ENCODE measurements at places on chromosomes 13 and 19.

DNA sequence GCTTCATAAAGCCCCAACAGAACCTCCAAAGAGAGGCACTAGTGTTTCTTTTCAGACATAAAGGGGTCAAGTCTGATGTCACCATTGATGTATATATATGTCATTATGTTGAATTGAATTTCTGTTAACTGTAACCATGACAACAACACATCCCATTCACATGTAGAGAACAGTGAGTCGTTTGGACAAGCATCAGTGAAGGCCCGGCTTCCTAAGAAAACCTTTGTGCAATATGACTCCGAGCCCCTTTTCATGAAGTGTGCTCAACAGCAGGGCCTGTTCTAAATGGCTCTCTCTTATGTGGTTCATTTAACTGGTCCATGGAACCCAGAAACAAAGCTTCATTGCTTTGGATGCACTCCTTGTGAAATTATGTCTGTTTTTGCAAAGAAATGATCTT is 67.2 kb upstream of the UBL3 start:
- no peak for DNase-seq

DNA sequence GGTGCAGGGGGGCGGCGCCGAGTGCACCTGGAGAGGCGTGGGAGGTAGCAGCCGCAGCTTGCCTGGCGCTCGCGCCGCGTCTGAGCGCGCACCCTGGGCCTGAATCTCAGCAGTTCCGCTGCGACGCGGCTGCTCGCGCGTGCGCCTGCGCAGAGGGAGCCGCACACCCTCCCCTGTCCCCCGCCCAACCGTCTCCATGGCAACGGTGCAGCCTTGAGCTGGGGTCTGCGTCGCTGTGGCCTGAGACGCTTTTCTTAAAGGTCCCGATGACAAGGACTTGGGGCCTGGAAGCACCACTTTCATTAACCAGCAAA is at the start of gene PNMA8B:
TSS of gene PNMA8B (minus strand) at position 82 of the 314 bp plus-strand sequence. CDS start 402 bp downstream, outside the sequence.
- no peak for DNase-seq

DNA sequence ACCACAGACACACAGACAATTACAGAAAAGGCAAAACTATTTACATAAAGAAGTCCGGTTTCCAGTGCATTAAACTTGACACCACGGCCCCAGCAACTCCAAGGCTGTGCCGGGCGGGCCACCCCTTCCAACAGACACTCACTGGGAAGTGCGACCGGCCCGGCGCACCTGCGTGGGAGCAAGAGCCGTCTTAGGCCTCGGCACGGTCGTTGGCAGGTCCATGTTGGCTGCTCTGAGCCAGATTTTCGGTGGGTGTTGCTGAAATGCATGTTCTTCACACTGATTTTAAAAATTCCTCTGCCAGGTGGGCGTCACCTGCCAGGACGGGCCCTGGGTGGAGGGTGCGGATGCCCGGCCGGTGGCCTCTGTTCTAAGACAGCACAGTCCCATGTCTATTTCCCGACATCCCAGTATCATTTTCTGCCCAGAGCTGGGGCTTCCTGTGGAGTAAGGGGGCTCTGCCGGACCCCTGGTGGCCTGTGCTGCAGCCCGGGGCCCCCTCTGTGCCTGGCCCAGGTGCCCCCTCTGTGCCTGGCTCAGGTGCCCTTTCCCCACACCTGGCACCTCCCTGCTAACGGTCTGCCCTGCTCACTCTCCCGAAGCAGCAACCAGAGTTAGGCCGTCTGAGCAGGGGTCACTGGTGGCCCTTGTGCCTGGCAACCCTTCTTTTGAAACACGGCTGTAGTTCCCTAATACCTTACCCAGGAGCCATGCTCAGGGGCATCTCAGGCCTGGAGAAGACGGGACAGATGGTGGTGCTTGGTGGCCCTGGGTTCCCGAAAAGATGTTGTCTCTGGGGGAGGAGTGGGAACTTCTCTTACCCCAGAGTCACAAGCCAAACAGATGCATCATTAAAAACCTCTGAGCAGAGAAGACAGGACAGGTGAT is 9.2 kb downstream of the TMEM255B start:
- DNase-seq: no peak

DNA sequence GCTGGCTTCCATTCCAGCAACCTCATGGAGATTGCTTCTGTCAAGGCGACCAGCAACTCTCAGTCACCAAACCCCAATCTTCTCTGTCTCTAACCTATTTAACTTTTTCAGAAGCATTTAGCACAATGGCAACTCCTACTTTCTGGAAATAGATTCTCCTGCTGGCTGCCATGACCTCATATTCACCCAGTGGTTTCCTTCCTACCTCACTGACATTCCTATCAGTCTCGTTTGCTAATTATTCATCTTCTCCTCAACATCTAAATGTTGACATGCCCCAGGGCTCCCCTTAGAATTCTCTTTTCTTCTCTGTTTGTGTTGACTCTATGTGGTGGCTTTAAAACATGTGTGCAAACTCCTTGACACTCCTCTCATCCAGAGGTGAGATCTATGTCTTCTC is 106.7 kb downstream of the OLFM4 start:
- DNase-seq: no peak

DNA sequence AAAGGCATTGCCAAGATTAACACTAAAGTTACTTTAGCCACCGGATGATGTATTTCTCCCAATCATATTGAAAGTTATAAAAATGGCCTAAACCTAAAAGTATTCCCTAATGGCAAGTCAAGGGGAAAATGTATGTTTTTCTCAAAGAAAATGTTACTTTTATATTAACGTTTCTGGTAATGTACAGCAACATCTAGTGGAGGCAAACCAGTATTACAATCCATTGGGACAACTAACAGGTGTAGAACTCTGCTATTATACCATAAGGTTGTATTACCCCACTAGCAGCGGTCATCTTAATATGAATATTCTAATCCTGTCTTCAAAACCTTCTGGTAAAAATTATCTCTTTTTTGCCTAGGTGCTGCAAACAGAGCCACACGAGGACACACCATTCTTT is 69.2 kb downstream of the ZNF100 start:
- DNase-seq: no peak

GRCh38 chr13:75803164-75803611 is 167.1 kb downstream of the LMO7 start:
- DNase-seq: no peak

DNA sequence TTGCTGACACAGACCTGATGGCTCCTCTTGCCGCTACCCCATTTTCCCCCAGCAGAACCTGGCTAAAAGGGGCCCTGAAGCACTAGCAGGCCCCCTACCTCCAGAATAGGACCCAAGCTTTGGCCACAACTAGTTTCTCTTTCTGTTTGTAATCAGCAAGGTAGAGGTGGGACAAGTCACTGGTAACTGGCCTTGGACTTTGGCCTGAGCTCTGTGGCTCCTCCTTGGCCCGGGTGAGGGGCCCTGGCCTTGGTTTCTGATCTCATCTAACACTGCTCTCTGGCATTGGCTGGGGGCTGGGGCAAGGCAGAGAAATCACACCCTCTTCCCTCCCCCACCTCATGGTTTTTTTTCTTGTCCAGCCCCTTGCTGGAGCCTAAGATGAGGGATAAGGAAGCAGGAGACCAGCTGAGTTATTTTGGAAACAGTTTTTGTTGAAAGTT is 2.1 kb downstream of the CALM3 start:
- DNase-seq: peak; percentile 37

DNA sequence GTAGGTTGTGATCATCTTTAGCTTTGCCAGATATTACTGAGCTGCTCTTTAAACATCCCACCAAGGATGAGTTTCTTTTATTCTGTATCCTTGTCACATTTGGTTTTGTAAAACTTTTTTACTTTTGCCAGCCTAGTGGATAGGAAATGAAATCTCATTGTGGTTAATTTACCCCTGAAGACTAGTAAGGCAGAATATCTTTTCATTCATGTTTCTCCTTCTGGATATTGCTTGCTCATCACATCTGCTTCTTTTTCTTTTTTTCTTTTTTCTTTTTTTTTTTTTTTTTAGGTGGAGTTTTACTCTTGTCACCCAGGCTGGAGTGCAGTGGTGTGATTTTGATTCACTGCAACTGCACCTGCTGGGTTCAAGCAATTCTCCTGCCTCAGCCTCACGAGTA is 31.3 kb downstream of the SIPA1L3 start:
- DNase-seq: no peak

DNA sequence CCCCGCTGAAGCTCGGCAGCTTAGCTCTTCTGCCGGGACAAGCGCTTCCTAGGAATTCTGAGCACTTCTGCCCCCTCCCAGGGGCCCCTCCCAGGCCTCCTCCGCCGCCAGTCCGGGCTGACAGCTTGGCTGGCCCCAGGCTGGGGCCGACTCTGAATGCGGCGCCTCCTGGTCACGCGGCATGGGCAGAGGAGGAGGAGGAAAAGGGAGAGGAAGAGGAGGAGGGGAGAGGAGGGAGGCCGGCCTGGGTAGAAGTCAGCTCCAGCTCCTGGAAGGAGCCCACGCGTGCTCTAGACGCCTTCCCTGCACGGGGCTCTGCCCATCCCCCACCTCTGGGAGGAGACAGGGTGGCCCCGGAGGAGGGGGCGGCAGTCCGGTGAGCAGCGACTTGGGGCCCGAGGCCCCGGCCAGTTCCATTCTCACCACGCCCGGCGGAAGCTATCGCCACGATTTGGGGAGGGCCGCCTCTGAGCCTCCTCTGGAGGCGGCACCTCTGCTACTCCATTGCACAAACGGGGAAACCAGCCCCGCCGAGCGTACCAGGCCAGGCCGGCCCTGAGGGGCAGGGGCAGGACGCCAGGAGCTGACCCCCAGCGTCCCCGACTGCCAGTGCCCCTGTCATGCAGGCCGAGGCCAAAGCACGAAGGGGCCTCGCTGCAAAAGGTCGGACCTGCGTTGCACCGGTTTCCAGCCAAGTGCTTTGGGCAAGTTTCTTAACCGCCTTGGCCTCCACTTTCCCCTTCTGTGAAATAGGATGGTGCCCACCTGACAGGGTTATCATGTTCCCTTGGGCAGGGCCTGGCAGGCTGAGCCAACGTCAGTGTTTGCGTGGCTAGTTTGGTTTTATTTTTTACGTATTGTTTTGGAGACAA is 31.6 kb downstream of the CCNE1 start:
- DNase-seq: no peak

DNA sequence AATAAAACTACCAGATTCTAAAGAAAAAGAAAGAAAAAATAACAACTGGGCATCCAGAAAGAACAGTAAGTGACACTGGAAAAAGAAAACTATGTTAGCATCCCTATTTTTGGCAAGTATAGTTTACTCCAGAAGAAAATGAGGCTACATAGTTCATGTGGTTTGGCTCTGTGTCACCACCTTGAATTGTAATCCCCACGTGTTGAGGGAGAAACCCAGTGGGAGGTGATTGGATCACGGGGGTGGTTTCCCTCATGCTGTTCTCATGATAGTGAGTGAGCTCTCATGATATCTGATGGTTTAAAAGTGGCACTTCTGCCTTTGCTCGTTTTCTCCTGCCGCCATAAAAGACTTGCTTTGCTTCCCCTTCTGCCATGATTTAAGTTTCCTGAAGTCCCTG is 76.9 kb downstream of the ITGBL1 start:
- DNase-seq: no peak

DNA sequence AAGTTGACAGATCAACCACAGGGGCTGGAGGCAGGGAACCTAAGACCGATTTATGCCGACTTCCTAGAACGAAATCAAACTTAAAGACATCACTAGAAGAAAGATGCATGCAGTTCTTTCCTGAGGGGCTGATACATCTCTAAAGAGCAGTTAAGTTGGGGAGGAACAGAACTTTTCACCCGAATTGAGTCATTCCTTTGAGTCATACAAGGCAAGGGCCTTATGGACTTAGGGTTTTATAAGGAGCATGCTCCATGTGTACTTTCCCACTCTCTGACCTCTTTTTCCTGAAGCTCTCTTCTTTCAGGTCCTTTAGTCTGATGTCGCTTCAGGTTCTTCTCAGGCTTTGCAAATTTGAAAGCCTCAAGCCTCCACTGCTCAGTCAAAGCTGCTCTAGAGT is 7.9 kb upstream of the FBXL3 start:
- no peak for DNase-seq

DNA sequence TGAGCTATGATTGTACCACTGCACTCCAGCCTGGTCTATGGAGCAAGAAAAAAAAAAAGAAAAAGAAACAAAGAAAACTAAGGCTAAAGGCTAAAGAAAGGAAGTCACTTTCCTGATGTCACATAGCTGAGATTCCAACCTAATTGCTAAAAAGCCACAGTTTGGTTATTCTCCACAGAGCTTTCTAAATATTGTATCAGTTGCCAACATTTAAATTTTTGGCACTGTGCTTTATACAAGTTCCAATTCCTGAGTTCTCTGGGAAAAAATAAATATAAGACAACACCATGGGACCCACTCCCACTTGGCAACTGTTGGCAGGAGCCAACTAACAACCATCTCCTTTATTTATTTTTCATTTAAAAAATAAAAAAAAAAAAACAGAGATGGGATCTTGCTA is 11.2 kb upstream of the LYPD3 start:
- no peak for DNase-seq
